ENCODE measurements at places on chromosomes 5 and 9. TPM values are rescaled to one million over a fixed set of nuclear protein-coding genes. Genes with fewer than 3 reads are reported as not detected.

The FSTL4 gene
- polyA plus RNA-seq, result not detected

The ASPN gene
- polyA plus RNA-seq, result 6.4 TPM

The MOB3B gene
- 19.1 TPM for polyA plus RNA-seq

GRCh38 chr9:128414461-128414860 lies 6.2 kb upstream of the CERCAM start:
- DNase-seq, result no peak

- no peak for DNase-seq
These were observed 38.3 kb downstream of the BICD2 start for GRCh38 chr9:92726348-92726747.

- no peak for DNase-seq
These were observed 1381.8 kb downstream of the EFNA5 start for GRCh38 chr5:106288979-106289378.
